ENCODE measurements at places on chromosomes 12 and 14.

DNA sequence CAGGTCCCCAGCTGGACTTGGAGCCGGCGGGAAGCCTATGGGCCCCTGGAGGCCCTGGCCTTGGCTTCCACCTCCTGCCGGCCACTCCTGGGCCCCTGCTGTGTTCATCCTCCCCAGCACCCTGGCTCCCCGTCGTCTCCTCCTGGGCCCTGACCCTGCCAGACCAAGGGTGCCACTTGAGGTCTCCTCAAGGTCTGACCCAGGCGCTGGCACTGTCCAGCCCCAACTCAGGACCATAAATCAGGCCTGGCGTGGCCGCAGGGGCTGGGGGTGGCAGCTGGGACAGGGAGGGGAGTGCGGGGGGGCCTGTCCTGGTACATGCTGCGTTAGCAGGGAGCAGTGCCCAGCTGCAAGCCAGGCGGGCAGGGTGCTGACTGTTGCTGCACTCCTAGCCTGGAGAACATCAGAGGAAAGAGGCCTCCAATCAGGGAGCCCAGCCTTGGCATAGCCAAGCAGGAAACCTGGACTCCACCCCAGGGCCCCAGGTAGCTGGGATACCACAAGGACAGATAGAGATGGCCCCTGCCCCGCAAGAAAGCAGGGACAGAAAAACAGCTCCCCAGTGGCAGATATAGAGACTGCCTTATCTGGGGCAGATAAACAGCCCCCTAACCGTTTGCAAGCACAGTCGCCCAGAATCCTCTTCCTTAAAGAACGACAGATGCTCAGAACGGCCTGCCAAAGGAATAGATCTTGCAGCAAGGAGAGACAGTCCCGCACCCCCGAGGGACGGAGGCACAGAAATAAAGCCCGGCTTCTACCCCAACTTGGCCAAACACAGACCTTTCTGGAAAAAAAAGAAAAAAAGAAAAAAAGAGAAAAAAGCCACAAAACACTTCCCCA, 6.5 kb upstream of the ATG101 start:
- DNase-seq: peak; percentile 51

DNA sequence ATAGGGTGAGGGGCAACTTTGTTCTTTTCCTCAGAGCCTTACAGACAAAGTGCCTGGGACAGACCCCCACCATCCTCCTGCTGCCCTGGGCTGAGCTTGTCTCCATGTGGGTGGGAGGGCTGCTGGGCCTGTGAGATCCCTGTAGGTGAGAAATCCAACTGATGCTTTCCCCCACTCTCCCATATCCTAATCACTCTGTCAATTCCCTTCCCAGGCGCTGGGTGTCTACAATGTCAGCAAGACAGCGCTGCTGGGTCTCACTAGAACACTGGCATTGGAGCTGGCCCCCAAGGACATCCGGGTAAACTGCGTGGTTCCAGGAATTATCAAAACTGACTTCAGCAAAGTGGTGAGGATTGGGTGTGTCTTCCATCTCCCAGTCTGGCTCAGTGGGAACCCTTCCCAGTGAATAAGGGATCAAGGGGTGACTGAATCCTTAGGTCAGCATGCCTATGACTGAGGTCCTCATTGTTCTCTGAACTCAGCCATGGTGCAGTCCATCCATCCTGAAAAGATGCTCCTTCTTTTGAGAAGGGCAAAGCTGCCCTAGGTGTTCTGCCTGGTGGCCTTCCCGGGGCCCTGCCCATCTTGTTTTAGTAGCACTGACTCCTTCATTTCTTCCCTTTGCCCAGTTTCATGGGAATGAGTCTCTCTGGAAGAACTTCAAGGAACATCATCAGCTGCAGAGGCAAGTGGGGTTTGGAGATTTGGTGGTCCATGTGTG, 8.2 kb downstream of the DHRS2 start:
- no peak for DNase-seq

DNA sequence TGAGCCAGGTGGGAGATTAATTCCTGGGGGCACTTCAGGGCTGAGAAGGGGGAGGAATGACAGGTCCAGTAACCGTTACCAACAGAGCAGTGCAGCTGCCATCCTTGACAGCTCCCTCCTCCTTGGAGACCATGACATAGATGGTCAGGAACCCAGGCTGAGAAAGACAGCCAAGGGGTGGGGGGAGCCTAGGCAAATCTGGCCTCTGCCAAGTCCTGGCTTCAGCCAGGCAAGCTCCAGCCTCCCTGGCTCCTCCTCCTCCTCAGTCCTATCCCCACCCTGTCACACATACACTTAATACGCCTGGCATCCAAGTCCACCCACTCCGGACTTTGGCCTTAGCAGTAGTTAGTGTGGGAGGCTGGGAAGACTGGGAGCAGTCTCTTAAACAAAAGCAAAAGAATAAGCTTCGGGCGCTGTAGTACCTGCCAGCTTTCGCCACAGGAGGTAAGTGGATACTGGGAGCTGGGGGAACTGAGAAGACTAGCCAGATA, at the start of gene RDH5:
RDH5 (plus strand) TSS at position 323 of the 494 bp plus-strand sequence. CDS start 792 bp downstream, outside the sequence.
- DNase-seq: no peak

GRCh38 chr12:27866373-27867101, 86.5 kb upstream of the MANSC4 start:
- no peak for DNase-seq

DNA sequence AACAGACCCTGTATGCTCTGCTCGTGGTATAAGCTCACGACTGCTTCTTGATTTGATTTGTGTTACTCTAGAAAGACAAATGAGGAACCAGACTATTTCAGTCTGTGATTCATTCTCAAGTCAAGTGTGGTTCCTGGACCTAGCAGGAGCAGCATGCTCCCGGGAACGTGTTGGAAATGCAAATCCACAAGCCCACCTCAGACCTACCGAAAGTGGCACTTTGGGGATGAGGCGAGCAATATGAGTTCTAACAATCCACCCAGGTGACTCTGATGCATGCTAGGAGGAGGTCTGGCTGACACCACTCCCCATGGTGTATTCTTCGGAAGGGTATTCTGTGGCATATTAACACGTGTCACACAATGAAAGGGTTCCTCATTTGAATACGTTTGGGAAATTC, 59.5 kb upstream of the TMX1 start:
- DNase-seq: no peak

DNA sequence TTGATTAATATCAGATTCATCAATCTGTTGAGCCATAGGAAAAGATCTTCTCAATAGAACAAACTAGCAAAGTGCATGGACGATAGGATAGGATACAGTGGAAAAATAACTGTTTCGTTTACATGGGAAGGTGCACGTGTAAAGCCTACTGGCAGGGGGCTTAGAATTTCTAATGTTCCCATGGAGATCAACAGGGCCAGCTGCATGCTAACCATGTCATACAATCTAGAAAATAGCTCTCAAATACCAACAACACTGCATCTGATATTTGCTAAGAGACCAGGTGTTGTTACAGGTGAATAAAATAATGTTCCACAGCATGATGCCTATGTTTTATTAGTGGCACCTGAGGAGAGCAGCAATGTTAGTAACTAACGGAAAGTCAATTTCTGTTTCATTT, 72.5 kb downstream of the ACSS3 start:
- DNase-seq: no peak

- no peak for DNase-seq
Measured at GRCh38 chr14:38278035-38278434, 22.1 kb upstream of the CLEC14A start.

DNA sequence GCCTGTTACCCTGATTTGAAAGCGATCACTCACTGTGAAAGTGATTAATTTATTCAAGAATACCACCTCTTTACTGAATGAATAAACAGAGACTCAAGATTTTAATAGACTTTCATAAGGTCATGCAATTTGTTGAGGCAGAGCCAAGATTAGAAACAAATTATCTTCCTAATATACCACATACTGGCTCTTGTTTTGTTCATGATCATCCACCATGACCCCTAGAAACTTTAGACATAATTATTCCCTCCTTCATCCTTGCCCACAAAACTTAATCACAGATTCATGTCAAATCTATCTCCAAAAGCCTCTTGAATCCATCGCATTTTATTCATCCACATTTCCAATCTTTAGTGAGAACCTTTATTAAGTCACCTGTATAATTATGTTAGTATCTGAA, 152.3 kb downstream of the ATXN7L3B start:
- no peak for DNase-seq

DNA sequence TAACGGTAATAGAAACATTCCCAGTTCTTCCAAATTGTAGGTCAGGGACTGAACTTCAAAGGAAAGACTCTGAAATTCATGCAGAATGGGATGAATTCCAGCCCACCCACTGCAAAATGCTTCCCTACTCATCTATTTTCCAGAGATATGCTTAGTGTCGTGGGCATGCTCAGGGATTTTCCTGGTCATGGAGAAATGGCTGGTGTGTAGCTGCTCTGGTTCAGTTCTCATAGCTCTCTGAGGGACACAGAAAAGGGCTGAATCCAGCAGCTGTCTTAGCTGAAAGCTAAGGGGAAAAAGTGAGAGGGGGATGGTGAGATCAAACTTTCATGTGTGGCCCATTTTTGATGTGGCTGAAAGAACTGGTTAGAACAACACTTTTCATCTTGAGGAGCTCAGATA, 72.9 kb upstream of the KRAS start:
- no peak for DNase-seq

- no peak for DNase-seq
Measured at GRCh38 chr12:96044017-96044942, 8.9 kb upstream of the LTA4H start.

DNA sequence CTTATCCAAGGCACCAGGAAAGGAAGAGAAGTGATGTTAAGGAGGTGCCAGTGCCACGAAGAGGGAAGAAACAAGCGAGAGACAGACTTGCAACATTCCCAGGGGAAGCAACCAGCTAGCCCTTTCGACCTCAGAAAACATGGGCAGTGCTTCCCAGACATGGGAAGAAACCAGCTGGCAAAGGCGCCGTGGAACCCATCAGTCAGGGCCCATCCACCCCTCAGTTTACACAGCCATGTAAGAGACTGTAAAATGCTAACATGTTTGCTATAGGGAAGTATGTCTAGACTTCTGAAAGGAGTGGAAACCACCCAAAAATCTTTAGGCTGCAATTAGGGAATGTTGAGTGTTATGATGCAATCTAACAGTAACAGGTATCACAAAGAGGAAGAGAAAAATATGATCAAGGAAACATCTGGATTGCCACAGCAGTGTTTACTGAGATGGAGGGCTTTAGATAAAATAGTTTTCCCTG, 26.3 kb downstream of the ANAPC5 start:
- DNase-seq: peak; percentile 29

DNA sequence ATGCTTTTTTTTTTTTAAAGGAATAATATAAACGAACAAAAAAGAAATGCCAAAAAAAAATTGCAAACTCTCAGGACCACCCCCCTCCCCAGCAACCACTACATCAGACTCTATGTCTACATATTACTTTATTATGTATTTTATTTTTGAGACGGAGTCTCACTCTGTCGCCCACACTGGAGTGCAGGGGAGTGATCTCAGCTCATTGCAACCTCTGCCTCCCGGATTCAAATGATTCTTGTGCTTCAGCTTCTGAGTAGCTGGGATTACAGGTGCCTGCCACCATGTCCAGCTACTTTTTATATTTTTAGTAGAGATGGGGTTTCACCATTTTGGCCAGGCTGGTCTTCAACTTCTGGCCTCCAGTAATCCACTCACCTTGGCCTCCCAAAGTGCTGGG, 22.9 kb downstream of the HECTD4 start:
- DNase-seq: no peak

- peak; percentile 87 for DNase-seq
Measured at GRCh38 chr14:90397425-90398314, 841 bp downstream of the CALM1 start.

- DNase-seq: no peak
Measured at GRCh38 chr14:71143381-71144290, 236.4 kb downstream of the PCNX1 start.

- DNase-seq: peak; percentile 69
Measured at GRCh38 chr12:1691123-1692007, 495 bp downstream of the ADIPOR2 start.

- DNase-seq: peak; percentile 5
Measured at GRCh38 chr12:82047446-82047845, 288.3 kb upstream of the PPFIA2 start.

DNA sequence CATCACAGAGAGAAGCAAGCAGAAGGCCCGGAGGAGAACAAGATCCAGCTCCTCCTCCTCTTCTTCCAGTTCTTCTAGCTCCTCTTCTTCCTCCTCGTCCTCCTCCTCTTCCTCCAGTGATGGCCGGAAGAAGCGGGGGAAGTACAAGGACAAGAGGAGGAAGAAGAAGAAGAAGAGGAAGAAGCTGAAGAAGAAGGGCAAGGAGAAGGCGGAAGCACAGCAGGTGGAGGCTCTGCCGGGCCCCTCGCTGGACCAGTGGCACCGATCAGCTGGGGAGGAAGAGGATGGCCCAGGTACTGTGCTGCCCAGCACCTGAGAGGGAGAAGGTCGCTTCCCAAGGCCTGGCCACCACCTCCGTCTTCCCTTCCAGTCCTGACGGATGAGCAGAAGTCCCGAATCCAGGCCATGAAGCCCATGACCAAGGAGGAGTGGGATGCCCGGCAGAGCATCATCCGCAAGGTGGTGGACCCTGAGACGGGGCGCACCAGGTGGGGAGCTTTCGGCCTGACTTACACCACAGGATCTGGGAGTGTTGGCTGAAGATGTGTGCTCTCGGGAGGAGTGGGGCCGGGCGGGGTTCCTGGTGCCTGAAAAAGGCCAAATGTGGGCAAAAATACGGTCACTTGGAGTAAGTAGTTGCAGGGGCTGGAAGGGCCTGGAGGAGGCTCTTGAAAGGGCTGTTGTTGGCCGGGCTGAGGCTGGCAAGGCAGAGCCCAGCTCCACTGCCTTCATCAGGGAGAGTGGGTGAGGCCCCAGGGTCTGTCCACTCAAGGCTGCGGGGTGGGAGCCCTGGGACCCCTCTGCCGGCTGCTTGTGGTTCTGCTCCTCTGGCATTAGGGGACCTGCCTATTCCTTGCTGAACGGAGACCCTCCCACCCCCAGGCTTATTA, 1.4 kb downstream of the ARL6IP4 start:
- DNase-seq: no peak

- no peak for DNase-seq
Measured at GRCh38 chr12:115869604-115870003, 407.9 kb downstream of the MED13L start.

DNA sequence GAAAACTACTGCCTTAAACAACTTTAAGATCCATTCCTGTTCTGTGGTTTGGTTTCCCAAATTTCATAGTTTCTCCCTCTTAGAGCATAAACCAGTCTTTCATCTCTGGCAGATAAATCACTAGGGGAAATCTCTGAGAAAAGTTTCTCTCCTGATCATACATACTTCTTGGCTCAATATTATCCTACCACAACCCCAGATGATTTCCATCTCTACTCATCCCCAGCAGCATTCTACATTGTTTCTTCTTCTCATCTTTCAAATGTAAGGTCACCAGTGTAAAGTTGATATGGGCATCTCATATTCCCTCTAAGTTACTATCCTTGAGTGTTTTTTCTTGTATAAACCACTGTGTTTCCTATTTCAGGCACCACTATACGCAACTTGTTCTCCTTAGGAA, 45.9 kb upstream of the PLEKHG7 start:
- no peak for DNase-seq

- no peak for DNase-seq
Measured at GRCh38 chr12:99745895-99746294, 98.3 kb downstream of the GARIN6 start.

- DNase-seq: peak; percentile 30
Measured at GRCh38 chr12:26841085-26841484, 8.1 kb upstream of the ITPR2 start.
